ENCODE measurements at places on chromosomes 5 and 9. TPM values are rescaled to one million over a fixed set of nuclear protein-coding genes. Genes with fewer than 3 reads are reported as not detected.
A peak's percentile ranks its signal among the peaks of the same experiment; 100 is the strongest.

Gene SMIM33
- 1.9 TPM for polyA plus RNA-seq

Gene ENTPD2
- polyA plus RNA-seq, result 5.5 TPM

Gene BTNL8
- polyA plus RNA-seq, result 65.3 TPM

Gene GMCL2
- not detected for polyA plus RNA-seq

Gene PCDHB4
- 0.64 TPM for polyA plus RNA-seq

Gene CCNJL
- 19.6 TPM for polyA plus RNA-seq

Gene TYRP1
- polyA plus RNA-seq, result 0.22 TPM

Gene GABRG2
- polyA plus RNA-seq, result 1.7 TPM

Gene RAI14
- polyA plus RNA-seq, result 16.8 TPM

Gene TUSC1
- 13.4 TPM for polyA plus RNA-seq

Gene GABRA1
- polyA plus RNA-seq, result 0.10 TPM

Gene ZFP62
- polyA plus RNA-seq, result 14.9 TPM

Gene CYSRT1
- polyA plus RNA-seq, result 0.57 TPM

Gene SNCAIP
- polyA plus RNA-seq, result 5.3 TPM

GRCh38 chr5:1963941-1964451 is 81.3 kb upstream of the IRX4 start:
- DNase-seq, result no peak

GRCh38 chr5:119435436-119436132 is 16.7 kb upstream of the HSD17B4 start:
- peak; percentile 43 for DNase-seq

DNA sequence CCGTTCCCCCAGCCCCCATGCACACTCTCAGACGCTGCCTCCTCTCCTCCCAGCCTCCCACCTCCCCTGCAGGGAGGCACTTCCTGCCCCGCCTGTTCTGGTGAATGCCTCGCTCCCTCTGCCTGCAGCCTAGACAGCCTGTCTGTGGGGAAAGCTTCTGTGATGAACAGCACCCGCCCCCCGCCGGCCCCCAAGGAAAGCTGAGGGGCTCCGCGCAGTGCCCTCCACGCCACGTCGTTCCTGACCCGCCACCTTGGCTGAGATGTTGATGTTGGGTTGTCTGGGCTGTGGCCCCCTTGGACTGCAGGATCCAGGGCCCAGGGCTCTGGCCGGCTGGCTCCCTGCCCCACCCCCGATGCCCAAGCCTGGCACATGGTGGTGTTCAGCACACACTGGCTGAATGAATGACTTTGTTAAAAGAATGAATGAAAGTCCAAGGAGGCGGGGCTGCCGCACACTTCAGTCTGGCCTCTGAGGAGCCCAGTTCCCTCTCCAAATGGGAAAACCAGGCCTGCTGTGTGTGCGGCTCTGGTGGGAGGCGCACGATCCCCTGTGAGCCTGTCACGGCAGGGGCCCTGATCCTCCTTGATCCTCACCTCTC is 2.1 kb upstream of the MYMK start:
- DNase-seq, result no peak

GRCh38 chr9:122819326-122819725 is 9.1 kb downstream of the PDCL start:
- no peak for DNase-seq

- no peak for DNase-seq
Measured at GRCh38 chr5:657570-657969, 35.6 kb downstream of the TPPP start.

DNA sequence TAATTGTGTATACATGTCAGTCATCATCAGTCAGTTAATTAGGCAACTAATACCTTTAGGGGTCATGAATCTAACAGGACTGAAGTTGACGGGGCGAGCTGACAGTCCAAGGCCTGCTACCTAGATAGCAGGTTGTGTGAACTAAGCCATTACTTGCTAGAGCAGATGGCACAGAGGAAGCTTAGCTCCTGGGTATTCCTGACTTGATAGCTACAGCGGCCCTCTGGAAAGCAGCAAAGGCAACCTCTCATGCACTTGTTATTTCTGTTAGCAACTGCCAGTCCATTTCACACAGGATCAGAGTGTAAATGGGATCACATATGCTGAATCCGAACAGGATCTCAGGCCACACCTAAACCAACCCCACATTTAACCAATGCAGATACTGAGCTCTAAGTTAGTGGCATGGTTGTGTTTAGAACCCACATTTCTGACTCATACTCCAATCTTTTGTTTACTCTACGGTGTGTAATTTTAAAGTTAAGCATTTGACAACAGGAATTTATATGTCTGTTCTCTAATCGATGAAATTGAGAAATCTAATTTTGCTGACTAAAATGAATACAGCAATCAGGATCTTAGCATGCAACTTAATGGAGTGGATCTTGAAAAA is 521.3 kb upstream of the ZNF608 start:
- no peak for DNase-seq

DNA sequence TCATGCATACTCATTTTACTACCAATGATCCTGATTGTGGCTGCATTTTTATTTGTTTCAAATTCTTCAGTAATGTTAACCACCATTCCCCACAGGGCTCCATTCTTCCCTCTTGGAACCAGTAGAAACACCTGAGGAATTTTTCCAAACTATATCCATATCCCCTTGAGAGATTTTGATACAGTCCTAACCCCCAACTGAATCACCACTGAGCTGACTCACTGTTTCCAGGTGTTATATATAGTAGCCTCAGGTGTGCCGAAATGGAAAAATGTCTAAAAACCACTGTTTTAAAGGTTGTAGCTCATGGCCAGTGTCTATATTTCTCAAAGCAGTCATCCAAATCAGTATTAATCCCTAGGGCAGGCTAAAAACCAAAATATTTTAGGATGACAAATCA is 85.2 kb downstream of the MRPS27 start:
- DNase-seq, result no peak

DNA sequence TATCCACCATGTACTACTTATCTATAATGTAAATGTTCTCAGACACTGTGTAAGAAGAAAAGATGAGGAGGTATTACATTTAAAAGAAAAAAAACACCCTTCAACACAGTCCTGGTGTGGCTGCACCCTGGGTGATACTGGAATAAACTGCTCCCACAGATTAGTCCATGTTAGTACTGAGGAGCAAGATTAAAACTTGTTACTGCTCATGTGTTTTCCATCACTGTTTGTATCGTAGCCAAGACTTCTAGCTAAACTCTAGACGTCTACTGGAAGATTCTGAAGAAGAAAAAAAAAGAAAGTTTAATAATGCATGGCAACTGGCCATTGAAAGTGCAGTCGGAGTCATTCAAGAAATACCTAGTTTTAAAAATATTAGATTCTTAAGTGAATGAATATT is at the start of gene ASPN:
Gene ASPN, minus strand, starts transcription at position 178 of the 400 bp plus-strand sequence.
- DNase-seq, result no peak

GRCh38 chr5:172834415-172835289 is 601 bp downstream of the ERGIC1 start:
- DNase-seq, result peak; percentile 62

- DNase-seq, result no peak
Measured at GRCh38 chr9:107224252-107224651, 58.8 kb upstream of the RAD23B start.

- DNase-seq, result peak; percentile 33
Measured at GRCh38 chr5:176994460-176995121, 12.0 kb downstream of the UIMC1 start.

GRCh38 chr9:114090798-114091197 is 8.3 kb downstream of the KIF12 start:
- no peak for DNase-seq

DNA sequence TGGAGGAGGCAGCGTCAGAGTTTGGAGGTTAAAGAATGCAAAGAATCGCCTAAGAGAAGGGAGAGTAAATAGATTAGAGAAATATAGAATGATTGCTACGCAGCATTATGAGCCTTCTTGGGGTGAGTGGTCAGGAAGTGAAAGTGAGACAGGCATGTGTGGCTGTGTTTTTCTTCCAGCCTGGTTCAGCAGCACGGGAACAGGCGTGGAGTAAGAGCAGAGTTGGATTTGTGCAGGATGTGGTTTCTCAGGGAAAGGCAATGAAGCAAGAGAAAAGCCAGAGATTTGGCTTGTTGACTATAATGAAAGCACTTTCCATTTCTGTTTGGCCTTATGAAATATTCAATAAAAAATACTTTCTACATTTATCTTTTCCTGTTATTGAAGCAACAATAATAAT is 34.3 kb upstream of the FRMD3 start:
- no peak for DNase-seq

GRCh38 chr5:150229571-150229970 is 39.7 kb downstream of the SLC6A7 start:
- DNase-seq, result no peak

DNA sequence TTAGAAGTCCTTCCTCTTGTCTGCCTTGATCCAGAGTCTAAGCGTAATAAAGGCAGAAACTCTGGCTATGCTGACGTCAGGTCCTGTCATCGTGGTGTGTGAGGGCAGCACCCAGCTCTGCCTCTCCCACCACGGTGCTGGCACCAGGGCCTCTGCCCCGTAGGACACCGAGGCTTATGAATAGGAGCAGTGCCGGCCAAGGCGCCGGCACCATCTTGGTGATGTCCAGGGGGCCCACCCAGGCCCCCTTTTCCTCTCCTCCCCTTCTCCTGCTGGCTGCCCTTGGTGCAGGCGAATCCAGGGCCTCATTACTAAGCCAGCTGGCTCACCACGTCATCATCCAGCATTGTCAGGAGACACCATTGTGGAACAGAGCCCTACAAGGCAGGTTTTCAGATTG is 252.3 kb downstream of the FANCC start:
- peak; percentile 29 for DNase-seq

- no peak for DNase-seq
Measured at GRCh38 chr9:21904776-21905175, 89.4 kb downstream of the CDKN2A start.

DNA sequence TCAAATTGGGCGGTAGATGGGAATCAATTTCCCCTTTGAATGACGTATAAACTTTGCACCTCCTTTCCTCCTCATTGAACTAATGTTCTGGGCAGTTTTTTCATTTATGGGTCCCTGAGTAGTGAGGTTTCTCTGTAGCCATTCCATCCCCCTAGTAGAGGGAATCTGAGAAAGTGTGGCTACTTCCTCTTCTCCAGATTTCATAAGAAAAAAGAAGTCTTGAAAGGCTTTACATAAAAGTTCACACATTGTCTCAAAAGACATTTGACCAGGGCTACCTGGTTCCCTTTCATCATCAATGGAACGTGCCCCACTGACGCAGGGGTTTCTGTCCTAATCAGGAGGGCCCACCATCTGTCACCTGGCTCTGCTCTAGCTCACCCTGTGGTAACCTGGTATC is 57.3 kb downstream of the CTSL start:
- no peak for DNase-seq

GRCh38 chr5:179817470-179817840 is 3.2 kb upstream of the SQSTM1 start:
- no peak for DNase-seq

- DNase-seq, result no peak
Measured at GRCh38 chr5:97545886-97546535, 363.0 kb upstream of the RIOK2 start.

GRCh38 chr9:117907420-117907819 is 203.2 kb downstream of the TLR4 start:
- DNase-seq, result no peak

DNA sequence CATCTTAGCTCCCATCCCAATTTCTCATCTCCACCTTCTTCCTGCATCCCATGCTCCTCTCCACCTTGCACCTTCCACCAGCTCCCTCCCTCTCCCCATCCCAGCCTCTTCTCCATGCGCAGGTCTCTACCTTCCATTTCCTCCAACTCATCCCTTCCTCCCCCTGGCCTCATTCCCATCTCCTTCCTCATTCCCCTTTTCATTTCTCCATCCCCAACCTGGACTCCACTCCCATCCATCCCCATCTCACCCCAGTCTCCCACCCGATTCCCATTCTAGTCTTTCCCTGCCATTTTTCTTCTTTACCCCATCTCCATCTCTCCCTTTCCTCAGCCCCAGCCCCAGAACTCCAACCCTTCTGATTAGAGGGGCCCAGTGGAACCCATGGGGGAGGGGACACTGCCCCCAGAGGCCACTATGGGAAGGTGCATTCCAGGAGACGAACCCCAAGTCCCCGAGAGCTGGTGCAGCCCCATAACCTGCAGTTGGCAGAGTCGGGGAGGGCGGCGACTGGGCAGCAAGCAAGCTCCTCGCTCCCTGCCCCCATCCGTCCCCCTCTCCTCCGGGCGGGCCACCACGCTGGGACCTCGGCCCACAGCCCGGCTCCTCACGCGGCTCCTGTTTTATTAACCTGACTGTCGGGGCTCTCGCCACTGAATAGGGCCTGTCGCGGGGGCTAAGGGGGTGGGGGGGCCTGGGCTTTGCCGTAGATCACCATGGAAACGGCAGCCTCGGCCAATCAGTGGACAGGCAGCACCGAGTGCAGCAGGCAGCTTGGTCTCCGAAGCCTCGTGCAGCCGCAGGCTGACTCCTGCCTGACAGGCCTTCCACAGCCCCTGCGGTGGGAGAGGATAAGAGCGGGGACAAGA is 66.7 kb downstream of the PCDH1 start:
- DNase-seq, result peak; percentile 61

Data from small intestine (tissue), 16 donors.